HuH-7.5 (cell line): ENCODE measurements at places on chromosomes 13 and 19.

DNA sequence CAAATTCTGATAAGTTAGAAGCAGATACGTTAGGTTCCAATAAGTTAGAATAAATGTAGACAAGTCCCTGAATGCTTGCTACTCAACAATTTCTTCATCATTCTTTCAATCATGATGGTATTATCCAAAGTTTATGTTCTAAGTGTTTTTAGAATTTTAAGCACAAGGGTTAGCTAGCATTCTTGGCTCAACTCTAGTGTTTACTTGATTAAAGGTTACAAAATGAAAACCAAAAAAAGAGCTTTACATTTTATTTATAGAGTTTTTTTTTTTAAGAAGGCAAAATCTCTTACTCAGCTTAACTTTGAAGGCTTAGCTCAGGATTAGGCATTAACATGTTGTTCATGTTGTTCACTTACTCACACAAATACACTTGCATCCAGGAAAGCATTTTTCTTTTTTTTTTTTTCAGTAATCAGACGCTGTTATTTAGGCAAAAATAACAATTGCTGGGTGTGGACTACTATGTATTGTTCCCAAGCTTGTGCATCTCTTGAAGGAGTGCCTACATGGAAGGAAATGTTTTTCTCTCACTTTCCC lies 420.6 kb downstream of the DCT start:
- no peak for DNase-seq

GRCh38 chr19:20968092-20968491 lies 45.0 kb downstream of the ZNF85 start:
- no peak for DNase-seq

DNA sequence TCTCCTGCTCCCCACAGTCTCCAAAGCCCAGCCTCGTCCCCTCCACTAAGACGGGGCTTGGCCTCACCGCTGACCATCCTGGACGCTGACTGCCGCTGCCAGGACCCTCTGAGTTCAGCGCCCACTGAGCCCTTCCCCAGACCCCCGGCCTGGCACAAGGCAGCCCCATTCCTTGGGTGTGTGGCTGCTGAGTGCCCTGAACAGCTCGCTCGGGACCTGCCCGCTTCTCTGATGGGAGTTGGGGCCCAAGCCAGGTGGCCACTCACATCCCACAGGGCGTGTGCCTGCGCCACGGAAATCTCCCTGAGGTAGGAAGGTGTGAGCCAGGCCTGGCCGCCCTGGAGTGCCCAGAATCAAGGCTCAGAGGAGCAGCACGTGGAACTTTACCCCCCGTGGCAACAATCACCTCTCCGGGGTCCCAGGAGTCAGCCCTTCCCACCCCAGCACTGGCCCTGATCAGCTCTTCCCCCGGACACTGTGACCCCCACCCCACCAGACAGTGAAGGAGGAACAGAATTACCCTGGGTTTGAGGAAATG lies 20.8 kb downstream of the C13orf46 start:
- no peak for DNase-seq

- DNase-seq, result no peak
Measured at GRCh38 chr19:40418040-40418439, 4.9 kb upstream of the PRX start.

- DNase-seq, result no peak
Measured at GRCh38 chr13:105990256-105990958, 545.1 kb downstream of the EFNB2 start.

DNA sequence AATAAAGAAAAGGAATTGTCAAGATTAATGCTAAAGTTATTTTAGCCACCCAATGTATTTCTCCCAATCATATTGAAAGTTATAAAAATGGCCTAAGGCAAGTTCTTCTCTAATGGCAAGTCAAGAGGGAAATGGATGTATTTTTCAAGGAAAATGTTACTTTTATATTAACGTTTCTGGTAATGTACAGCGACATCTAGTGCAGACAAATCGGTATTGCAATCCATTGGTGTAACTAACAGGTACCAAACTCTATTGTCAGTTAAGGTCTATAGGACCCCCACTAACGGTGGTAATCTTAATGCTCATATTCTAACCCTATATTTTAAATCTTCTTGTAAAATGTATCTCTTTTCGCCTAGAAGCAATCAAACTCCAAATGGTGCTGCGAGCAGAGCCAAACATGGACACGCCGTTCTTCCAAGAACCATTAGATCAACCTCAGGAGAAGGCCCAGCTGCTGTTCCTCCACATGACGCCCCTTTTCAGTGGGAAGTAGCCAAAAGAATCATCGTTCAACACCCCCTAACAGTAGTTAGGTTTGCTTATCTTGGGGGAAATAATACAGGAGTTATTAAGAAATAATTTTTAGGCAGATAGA lies 98.5 kb upstream of the PABPC3 start:
- DNase-seq, result no peak

- DNase-seq, result no peak
Measured at GRCh38 chr13:94239135-94239534, 240.3 kb downstream of the DCT start.
